ENCODE measurements at places on chromosomes 4 and X.

GRCh38 chr4:128552586-128552907 is 257.0 kb upstream of the JADE1 start:
- DNase-seq = no peak

- no peak for DNase-seq
Measured at GRCh38 chr4:164639001-164639400, 114.9 kb upstream of the SMIM31 start.

- no peak for DNase-seq
Measured at GRCh38 chrX:40177117-40177430, 79.3 kb upstream of the BCOR start.

DNA sequence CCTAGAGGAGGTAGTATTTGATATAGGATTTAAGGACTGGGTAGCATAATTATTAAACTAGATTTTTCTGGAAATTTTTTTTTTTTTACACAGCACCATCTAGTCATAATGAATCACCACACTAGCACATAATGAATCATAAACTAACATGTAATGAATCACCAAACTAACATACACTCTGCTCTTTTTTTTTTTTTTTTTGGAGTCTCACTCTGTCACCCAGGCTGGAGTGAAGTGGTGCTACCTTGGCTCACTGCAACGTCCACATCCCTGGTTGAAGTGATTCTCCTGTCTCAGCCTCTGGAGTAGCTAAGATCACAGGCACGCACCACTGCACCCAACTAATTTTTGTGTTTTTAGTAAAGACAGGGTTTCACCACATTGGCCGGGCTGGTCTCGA is 92.5 kb downstream of the FAM13A start:
- no peak for DNase-seq

- no peak for DNase-seq
Measured at GRCh38 chr4:11011249-11011648, 326.7 kb upstream of the CLNK start.

DNA sequence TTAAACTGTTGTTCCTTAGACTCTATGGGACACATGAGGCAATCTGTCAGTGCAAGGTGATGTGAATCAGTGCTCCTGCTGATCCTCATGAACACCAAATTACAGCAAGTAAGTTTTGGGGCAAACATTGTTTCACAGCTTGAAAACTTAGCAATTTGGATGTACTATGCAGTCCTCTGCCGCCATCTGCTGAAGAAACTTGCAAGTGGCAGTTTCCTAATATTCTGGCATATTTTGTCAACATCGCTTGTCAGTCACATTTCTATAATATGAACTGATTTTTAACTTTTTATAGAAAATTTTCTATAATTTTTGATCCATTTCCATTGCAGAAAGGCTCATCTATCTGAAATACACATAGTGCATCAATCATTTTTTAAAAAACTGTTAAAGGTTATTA is 56.3 kb downstream of the ZAR1 start:
- DNase-seq = no peak

DNA sequence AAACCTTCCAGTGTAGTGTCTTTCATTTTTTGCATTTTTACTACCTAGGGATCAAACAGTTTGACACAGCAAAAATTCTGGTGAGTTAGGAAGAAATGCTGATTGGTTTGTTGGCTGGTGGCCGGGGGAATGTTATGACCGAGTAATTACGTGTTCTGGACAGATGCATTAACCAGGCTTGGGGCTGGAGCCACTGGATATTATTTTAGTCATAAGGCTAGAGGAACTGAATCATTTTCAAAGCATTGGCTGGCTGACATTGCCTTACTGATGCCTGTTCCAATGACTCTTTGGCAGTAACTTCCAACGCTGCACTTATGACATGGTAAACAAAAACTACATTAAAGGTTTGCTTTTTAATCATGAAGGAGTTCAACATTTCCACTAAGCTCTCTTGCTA is 84.6 kb downstream of the FBXO8 start:
- no peak for DNase-seq

- DNase-seq = no peak
Measured at GRCh38 chrX:97787849-97788248, 904.1 kb downstream of the RPA4 start.

- DNase-seq = no peak
Measured at GRCh38 chrX:71532078-71532752, 689 bp upstream of the OGT start.

GRCh38 chr4:111681751-111682150 is 463.5 kb upstream of the FAM241A start:
- no peak for DNase-seq

- no peak for DNase-seq
Measured at GRCh38 chr4:78610546-78611214, 59.1 kb downstream of the ANXA3 start.

- no peak for DNase-seq
Measured at GRCh38 chr4:16270454-16271328, 44.4 kb upstream of the TAPT1 start.

GRCh38 chr4:102781570-102781969 is 20.8 kb upstream of the MANBA start:
- DNase-seq = no peak

DNA sequence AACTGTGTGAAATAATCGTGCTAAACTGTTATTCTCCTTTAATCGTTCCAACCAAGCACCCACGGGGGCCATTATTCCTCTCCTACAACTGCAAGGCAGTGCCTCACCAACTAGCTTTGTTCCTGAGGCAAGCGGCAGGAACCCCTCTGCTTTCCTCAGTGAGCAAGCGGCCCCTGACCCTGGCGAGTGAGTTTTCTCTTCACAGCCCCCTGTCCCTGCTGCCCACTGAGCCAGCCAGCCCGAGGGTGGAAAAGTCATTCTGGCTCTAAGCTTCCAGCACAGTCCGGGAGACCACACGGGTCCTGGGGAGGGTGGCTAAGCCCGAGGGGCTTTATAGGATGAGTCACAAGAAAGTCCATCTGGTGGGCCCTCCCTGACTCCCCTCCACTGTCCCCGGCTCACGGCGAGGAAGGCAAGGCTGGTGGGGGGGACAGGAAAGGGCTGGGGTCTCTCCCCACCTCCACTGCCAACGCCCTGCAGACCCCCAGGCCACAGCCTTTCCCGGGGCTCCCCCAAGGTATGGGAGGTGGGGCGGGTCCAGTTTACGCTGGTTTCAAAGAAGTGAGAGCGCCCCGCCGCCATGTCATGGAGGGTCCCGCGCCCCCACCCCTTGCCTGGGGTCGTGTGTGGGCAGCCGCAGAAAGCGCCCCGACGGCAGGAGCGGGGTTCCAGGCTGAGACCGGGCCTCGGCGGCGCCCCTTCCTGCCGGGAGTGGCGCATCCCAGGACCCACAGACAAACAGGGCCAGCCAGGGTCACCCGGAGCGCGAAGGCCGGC is 45.0 kb downstream of the CPLX1 start:
- no peak for DNase-seq

DNA sequence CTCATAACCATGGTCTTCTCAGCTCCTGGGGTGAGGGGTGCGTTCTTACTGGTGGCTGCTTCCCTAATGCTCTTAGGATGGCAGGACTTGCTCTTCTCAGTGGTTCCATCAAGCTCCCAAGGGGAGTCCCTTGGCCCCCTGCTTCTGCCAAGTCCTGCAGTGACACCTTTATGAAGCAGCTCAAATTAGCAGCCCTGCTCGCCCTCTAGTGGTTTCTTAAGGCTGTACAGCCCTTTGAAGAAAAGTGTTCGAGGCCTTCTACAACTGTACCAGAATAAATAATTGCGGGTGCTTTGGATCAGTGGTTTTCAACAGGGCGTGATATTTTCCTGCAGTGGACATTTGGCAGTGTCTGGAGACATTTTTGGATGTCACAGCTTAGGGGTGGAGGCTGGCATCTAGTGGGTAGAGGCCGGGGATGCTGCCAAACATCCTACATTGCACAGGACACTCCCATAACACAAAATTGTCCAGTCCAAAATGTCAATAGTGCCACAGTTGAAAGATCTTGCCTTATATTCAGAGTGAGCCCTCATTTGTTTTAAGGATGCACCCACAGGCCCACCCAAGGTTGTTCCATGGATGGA is 204.7 kb upstream of the S100G start:
- DNase-seq = peak; percentile 12

DNA sequence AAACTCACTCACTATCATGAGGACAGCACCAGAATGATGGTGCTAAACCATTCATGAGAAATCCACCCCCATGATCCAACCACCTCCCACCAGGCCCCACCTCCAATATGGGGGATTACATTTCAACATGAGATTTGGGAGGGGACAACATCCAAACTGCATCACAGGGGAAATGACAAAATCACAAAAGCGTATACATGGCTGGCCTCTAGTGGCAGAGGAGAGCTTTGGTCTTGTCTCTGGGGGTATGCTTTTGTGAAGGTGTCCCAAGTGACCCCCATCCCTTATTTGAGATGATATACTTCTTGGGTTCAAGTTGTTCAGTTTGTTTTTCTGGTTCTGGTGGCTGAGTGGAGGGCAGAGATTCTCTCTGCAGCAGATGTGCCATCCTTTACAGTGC is 8.5 kb upstream of the SETD7 start:
- no peak for DNase-seq

Measured in activated naive CD4-positive, alpha-beta T cell (primary cell).